Fibroblast of pulmonary artery (primary cell): ENCODE measurements at places on chromosomes 7 and 10.

DNA sequence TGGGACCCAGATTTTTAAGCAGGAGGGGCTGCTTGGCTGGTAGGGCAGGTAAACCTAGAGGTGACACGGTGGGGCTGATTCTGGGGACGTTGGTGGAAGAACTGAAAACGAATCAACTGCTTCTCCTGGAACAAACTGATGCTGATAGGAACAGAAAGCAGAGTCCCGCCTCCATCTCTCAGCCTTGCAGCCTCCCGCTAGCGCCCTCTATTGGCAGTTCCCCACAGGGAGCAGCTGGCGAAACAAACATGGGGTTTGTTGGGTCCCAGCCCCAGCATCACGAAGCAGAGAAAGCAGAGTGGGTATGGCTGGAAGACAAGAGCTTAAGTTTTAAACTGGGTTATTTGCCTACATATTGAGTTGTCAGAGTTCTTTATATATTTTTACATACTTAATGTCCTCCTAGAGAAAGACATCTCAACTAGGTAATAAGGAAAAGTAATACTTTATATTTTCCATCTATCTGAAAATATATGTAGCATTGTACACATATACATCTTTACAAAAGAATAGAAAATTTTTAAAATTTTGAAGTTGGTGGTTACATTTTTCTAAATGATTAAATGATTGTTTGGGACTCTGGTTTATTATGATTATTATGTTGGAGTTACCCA is 42.3 kb upstream of the FOXI2 start:
- no peak for DNase-seq

GRCh38 chr10:131387018-131387529 is 75.6 kb upstream of the TCERG1L start:
- no peak for DNase-seq

- no peak for DNase-seq
Measured at GRCh38 chr10:131854579-131855335, 46.1 kb upstream of the PPP2R2D start.

DNA sequence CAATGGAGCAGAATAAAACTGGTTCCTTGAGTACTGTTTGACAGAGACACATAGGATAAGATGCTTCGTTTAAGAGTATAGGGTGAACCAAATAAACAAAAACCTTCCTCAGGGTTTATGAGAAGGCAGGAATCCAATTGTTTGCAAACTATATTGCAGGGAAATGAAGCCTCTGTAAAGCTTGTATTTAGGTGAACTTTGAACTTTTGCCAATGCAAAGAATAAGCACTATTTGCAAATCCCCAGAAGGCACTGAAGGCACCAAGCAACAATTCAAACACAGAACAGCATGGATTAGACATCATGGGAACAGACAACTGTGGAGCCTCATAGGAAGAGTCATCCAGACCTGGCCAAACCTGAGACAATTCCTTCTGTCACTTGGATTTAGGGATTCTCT is 47.1 kb upstream of the WASL start:
- no peak for DNase-seq
